MG63 (cell line): ENCODE measurements at places on chromosomes 6 and 20.

GRCh38 chr6:5484692-5485091 lies 223.4 kb downstream of the FARS2 start:
- no peak for DNase-seq

- no peak for DNase-seq
These were observed 824 bp upstream of the CSTL1 start for GRCh38 chr20:23438661-23439060.

DNA sequence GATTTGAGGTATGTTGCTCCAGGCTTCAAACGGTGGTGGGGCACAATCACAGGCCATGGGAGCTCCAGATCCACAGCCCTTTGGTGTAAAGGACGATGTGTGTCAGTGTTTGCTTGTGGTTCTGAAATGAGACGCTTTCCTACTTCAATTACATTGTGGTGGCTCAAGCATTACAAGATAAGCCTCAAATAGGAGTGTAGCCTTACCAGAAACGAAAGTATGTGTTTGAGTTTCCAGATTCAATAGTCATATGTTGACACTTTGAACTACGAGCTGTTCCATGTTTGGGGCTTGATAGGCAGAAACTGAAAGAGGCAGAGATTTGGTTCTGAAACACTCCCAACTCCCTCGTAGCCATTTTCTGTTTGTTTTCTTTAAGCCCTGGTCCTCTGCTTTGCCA lies 187.1 kb downstream of the MYLK4 start:
- no peak for DNase-seq

DNA sequence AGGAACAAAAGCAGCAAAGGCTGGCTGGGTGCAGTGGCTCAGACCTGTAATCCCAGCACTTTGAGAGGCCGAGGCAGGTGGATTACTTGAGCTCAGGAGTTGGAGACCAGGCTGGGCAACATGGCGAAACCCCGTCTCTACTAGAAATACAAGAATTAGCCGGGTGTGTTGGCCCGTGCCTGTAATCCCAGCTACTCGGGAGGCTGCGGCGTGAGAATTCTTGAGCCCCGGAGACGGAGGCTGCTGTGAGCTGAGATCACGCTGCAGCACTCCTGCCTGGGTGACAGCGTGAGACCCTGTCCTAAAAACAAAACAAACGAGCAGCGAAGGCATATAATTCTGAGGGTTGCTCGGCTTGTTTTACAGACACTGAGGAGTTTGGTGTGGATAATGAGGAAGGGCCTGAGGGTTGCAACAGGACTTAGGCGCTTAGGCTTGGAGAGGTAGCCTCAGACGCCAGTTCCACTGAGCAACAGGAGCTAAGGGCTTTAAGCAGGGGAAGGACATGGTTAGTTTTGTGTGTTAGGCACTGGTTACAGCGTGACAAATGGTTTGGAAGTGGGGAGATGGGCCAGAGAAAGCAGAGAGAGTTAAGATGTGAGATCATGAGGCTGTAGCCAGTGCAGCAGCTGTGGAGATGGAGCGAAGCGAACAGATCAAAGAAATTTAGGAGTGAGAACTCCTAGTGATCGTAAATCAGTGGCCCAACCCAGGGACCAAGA lies 1.2 kb downstream of the MYH7B start:
- no peak for DNase-seq
